ENCODE measurements at places on chromosomes 7 and 10.

- no peak for DNase-seq
These were observed 6.9 kb upstream of the GGCT start for GRCh38 chr7:30511494-30511893.

GRCh38 chr10:93445097-93445960 is 36.8 kb downstream of the MYOF start:
- no peak for DNase-seq

DNA sequence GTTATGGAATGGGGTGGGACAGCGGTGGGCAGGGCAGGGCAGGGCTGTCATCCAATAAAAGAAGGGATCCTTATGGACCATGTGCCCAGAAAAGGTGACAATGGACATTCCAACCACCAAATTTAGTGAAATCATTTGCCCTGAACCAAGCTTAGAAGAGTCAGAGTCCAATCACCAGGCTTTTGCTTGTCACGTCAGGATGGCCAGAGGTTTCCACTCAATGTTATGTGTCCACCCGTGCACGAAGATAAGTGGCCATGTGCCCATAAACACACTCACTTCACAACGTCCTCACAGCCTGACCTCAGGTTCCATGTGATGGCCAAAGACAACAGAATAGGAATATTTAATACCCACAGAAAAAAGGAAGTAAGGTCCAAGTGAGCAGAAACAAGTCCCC is 36.6 kb upstream of the PLPP4 start:
- DNase-seq, result no peak

- DNase-seq, result no peak
These were observed 54.1 kb downstream of the HK1 start for GRCh38 chr10:69332278-69333010.

- DNase-seq, result no peak
These were observed 50.2 kb downstream of the ABI1 start for GRCh38 chr10:26810435-26811026.

GRCh38 chr10:71968553-71969474 is 4.6 kb downstream of the CHST3 start:
- no peak for DNase-seq

DNA sequence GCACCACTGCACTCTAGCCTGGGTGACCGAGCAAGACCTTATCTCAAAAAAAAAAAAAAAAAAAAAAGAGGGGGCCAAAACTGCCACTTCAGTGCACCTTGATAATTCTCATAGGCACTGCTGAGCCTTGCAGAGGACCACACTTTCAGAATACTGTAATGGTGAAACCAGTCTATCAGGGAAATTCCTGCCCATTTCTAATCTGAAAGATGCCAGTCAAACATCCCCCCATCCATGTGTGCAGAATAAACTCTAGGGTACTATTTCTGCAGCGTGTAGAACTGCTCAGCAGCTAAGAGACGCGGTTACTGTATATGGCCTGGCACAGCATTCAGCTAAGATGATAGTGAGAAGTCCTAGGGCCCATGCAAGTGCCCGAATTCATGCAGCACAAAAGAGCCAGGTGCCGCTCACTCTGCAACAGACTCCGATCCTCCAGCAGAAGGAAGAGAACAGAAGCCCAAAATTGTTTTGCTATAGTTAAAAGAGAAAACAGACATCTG is 286.8 kb upstream of the KLF14 start:
- no peak for DNase-seq

DNA sequence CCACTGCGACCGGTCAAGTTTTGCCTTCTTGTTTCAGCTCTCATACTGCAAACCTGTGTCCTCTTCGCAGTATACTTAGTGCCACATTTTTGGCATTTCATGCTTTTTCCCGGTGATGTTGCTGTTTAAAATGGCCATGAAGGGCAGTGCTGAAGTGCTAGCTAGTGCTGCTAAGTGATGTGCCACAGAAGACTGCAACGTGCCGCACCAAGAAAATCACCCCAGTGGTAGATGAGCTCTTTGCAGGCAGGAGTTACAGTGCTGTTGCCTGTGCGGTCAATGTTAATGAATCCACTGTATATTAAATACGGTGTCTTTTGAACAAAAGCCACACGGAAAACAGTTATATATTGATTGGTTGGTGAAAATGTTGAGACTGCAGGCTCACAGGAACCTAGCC is 120.3 kb downstream of the ANLN start:
- DNase-seq, result no peak

DNA sequence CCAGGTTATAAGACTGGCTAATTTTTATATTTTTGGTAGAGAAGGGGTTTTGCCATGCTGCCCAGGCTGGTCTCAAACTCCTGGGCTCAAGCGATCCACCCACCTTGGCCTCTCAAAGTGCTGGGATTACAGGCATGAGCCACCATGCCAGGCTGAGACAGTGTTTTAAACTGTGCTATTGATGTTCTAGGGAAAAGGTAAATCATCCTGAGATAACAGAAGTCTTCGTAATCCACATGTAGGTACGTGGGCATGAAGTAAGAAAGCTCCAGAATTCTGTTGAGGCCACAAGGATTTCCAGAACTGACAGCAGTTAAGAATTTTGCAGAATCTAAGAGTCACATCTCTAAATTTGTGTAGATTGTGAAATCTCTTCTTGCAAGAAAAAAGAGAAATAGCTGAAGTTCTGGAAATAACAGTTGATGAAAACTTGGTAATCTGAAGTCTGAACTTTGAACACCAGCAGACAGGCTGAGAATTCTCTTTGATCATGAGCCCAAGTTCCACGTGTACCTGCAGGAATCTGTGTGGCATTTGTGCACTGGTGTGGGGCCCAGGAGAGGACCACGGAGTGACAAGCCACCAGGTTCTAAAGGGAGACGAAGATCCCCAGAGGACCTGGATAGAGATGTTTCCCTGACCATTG is 24.6 kb downstream of the C7orf33 start:
- no peak for DNase-seq

- peak; percentile 47 for DNase-seq
These were observed 261.0 kb upstream of the KLF6 start for GRCh38 chr10:4046030-4046429.

DNA sequence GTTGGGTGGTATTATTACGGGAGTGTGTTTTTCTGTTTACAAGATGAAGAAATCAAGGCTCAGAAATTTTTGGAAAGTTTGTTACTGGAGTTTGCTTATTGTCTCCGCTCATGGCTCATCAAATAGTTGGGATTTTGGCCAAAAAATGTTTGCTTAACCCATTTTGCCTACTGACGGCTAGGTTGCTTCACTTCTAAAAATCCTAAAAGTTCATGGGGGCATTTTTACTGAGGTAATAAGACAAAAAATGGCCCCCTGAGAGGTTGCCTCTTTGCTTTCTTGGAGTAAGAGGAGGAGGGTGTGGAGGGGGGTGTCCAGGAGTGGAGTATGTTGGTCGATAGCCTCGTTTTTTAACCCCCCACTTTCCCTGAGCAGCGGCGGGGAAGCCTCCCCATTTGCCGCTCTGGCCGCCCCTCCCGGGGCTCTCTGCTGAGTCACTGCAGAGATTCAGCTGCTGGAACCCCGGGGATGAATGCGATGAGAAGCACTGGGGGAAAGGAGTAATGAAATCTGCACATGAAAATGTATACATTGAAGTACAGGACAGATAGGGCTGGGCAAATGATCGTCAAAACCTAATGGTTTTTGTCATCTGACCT is 1.5 kb downstream of the MEST start:
- DNase-seq, result peak; percentile 15

- DNase-seq, result peak; percentile 18
These were observed 2.5 kb downstream of the FZD1 start for GRCh38 chr7:91266689-91267090.

- no peak for DNase-seq
These were observed 21.5 kb downstream of the ZMIZ1 start for GRCh38 chr10:79090134-79090803.

DNA sequence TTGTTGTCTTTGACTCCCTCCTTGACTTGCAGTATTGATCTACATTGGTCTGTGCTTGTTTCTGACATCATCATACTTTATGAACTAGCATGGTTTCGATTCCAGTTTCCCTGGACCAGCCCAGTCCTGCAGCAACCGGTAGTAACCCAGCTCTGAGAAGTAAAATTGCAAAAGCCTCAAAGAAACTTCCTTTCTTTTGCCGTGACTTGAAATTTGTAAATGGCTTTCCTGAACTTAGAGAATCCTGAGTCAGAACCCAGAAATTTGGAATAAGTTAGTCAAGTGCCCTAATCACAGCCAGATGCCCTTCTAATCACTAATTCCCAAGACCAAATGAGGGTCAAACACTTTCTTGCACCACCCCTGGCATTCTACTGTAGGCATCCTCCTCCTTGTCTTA is 15.0 kb downstream of the TAS2R60 start:
- no peak for DNase-seq

GRCh38 chr7:104156842-104157277 is 51.0 kb downstream of the ORC5 start:
- DNase-seq, result no peak

DNA sequence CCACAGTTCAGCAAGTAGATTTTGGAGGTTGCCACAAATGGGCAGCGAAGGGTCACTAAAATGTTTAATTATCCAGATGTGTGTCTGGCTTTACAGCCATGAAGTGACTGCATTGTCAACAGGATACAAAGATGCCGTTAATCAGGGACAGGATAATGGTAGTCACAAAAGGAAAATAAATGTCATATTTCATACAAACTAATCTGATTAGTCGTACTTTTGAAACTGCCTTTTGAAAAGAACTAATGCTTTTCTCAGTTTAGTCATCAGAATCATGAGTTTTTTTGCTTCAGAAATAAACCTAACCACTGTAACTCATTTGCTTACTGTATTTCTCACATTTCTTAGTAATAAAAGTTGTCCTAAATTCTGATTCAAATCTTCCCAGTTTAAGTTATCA is 22.2 kb upstream of the WNT16 start:
- DNase-seq, result no peak

GRCh38 chr10:77710759-77711682 is 73.4 kb upstream of the KCNMA1 start:
- DNase-seq, result peak; percentile 89

DNA sequence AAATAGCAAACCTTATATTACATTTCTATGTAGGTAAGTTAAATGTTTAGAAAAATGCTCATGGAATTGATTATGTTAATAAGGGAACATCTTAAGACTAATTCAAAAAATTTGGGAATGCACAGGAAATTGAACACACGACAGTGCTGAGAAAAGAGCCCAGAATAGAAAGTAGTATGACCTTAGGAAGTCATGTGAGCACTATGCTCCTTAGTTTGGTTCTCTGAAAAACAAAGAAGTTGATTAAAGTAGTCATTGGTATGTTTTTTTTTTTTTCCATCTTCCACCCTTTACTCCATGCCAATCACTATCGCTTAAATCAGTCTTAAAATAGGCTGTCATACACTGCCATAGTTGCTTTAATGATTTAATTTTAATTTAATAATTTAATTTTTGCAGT is 242.9 kb downstream of the ANKRD7 start:
- no peak for DNase-seq

Measured in GM13976 (cell line).